ENCODE measurements at places on chromosomes 13 and 19.

- DNase-seq = no peak
Observed at GRCh38 chr13:93775507-93776108, 549.0 kb downstream of the GPC6 start.

GRCh38 chr19:45179072-45179891 lies 698 bp downstream of the BLOC1S3 start:
- no peak for DNase-seq

- no peak for DNase-seq
Observed at GRCh38 chr13:98886587-98887230, 91.2 kb downstream of the DOCK9 start.

DNA sequence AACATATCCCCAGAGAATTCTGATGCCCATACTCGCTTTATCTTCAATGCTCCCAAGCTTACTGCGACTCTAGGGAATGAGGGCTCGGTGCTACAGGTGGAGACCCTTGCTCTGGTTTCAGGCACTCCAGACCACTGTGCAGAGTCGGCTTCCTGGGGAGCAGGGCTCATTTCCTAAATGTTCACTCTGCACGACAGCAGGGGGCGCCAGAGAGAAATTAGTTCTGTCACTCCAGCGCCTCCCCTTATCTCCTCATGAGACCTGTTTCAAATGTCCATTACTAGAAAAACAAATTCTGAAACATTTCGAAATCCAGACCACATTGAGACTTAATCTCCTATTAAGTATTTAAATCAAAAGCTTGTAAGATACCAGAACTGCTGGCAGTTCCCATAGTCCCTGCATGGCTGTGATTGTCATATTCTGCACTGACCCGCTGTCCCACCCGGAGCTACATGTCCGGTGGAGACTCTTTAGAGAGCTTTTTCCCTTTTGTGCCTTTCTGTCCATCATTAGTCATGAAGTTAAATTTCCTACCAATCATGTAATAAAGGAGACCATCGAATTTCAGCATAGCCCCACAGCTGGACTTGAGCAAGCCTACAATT lies 22.4 kb downstream of the EPSTI1 start:
- DNase-seq = no peak

- DNase-seq = no peak
Observed at GRCh38 chr13:28538932-28539331, 44.0 kb upstream of the FLT1 start.

DNA sequence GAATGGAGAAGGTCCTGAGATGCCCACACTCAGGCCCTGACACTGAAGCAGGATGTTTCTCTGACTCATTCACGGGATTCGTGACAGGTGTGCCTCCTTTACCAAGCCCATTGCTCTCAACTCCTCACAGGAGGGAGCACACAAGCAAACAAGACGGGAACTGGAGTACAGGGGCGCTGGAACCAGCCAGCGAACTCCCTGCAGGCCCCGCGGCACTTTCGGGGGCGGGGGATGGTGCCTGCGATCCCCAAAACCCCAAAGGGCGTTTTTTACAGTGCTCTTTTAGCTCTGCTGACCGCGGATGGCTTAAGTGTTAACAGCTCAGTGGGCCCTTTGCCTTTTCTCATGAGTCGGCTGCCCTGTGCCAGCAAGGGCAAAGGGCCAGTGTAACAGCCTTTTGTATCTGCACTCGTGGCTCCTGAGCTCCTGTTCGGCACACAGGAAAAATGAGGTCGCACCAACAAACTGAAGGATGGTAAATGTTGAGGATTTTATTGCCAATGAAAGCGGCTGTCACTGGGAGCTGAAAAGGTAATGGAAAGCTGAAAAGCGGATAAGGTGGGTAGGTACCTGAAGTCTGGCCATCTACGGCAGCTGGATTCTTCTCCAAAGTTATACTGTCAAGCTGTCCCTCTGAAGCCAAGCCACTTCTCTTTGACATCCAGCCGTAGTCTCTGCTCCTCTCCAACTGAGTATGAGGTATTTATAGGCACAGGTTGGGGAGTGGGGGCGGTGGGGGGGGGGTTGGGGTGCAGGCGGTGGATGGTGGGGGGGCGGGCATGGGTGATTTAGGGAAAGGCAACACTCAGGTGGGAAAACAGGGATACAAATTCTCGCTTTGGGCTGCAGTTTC lies 65.0 kb upstream of the TRPC4 start:
- DNase-seq = no peak

- DNase-seq = no peak
Observed at GRCh38 chr13:78972561-78972960, 313.6 kb upstream of the OBI1 start.

- DNase-seq = no peak
Observed at GRCh38 chr13:99994638-99995020, 13.0 kb downstream of the ZIC2 start.

DNA sequence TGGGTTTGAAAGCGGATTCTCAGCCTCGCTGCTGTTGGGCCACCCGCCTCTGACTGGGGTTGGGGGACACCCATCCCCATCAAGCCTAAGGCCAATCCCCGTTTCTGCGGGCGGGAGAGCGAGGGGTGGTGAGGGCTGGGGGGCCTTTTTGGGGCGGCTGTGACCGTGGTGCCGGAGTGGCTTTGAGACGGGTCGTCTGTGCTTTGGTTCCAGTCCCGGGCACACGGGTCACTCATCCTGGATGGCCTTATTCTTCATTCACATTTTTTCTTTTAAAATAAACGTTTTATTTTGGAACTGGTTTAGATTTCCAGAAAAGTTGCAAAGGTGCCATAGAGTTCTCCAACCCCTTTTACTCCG lies 1.6 kb downstream of the ZNRF4 start:
- DNase-seq = no peak

Data from foreskin keratinocyte (primary cell).